ENCODE measurements at places on chromosomes 2 and 18. TPM values are rescaled to one million over a fixed set of nuclear protein-coding genes. Genes with fewer than 3 reads are reported as not detected.

Gene CXCR4
- 75.4 TPM for total RNA-seq

Gene EFHD1
- total RNA-seq = not detected

Gene CTNNA2
- not detected for total RNA-seq

Gene DNMT3A
- total RNA-seq = 62.3 TPM

Gene UGT1A4
- total RNA-seq = not detected

Gene XDH
- total RNA-seq = not detected

Gene RAPGEF4
- 0.28 TPM for total RNA-seq

- peak; percentile 77 for DNase-seq
These were observed 204.5 kb downstream of the ARL4C start for GRCh38 chr2:234292205-234292961.

DNA sequence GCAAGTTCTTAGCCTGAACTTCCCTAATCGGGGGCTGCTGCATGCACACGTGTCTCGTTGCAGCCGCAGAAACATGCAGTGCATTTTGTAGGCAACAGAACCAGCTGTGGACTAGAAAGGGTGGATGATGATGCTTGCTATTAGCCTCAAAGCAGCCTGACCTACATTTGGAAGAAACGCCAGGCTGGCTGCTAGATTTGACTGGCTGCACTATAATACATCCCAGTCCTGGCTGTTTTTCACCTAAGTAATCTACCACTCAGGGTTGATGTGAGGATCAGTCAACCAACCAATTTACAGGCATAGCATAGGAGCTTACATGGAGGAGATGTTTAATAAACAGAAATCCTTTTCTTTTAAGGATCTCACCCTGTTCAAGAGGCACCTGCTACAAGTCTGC lies 56.4 kb upstream of the SPP2 start:
- no peak for DNase-seq

DNA sequence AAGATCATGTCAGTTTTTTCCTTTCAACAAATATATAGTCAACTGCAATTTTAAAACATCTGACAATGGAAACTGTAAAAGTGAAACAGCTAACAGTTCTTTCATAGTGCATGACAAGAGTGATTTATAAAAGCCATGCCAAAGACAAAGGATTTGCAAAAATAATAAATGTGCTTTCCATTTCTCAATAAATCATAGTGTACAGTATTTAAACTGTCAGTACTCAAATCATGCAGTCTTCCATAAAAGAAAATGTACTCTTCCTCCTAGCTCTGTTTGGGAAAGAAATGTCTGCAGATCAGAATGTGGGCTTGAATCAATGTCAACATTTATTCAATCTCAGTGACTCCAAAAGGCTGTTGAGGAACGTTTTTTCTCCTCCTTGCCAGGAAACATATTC lies 131.7 kb upstream of the PDE1A start:
- no peak for DNase-seq

- DNase-seq = no peak
These were observed 130.0 kb downstream of the ARL4C start for GRCh38 chr2:234366891-234367290.

GRCh38 chr2:17355608-17356329 lies 162.5 kb downstream of the RAD51AP2 start:
- DNase-seq = no peak

GRCh38 chr2:7377916-7378569 lies 460.8 kb downstream of the RNF144A start:
- DNase-seq = no peak

DNA sequence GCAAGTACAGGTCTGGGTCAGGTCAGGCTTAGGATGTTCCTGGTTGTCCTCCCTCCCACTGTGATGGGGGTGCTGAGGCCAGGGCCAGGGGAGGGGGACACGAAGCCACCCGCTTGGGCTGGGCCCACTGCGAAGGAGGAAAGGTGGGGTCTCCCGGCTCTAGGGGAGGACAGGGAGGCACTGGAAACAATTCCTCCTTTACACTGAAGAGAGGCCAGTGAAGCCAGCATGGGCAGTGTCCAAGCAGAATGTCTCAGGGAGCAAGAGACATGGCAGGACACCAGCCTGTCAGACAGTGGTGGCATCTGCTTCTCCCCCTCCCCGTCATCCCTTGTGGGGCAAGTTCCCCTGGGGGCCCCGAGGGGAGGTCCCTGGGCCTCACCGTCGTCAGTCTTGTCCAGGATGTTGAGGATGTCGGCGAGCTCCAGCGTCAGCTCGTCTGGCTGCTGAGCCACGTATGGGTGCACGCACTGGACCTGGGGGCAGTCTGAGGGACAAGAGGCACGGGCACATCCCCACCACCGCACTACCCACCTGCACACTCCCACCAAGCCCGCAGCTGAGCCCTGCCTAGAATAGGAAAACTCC lies 10.8 kb downstream of the SNORC start:
- no peak for DNase-seq

GRCh38 chr2:95738301-95738700 lies 146.5 kb downstream of the TRIM43 start:
- DNase-seq = no peak

- no peak for DNase-seq
These were observed 102.5 kb downstream of the USP40 start for GRCh38 chr2:233464056-233464455.

DNA sequence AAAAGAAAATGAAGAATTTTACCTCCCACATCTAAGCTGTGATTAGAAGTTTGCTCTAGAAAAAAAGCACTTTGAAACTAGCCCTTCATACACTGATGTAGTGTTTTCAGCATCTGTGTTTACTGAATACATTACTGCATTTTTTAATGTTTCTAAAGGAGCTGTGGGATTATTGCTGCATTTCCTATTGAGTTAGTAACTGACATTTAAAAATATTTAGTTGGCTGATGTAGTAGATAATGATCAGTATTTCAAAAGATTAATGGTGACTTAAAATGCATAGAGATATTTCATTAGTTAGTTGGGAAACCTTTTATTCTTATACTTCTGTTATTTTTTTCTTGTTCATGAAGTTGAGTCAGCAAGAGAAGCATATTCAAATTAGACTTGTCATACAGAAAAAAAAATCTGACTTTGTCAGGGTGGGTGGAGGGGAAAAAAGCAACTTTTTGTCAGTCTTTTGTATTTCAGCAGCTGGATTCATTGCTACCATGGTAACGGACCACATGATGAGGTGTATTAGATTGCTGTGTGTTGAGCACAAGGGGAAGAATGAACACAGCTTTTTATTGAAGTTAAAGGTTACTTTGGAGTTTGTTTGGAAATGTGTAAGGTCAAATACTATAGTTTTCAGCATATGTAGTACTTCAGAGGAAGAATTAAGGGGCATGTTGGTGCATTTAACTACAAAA lies at the start of gene DTNA:
DTNA (plus strand) TSS at position 549 of the 692 bp plus-strand sequence. CDS start 45,679 bp downstream, outside the sequence.
- DNase-seq = no peak

DNA sequence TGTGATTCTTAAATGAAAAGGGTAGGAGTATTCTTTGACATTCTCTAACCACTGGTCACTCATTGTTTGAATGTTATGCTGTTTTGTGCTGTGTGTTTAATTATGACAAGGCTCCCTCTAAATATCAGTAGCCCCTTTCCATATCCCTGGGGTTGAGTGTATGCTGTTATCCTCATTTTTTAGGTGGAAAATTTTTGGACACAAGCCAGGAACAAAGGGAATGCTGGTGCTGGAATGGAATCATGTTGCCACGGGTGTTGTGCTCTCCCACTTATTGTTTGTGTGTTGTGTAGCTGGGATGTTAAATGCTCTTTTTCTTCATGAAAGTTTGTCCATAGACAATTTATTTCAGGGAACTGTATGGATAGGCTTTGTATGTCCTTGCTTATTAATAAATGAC lies 43.3 kb downstream of the ZNF532 start:
- DNase-seq = no peak

GRCh38 chr2:217755027-217755745 lies 247.6 kb downstream of the TNS1 start:
- DNase-seq = no peak

DNA sequence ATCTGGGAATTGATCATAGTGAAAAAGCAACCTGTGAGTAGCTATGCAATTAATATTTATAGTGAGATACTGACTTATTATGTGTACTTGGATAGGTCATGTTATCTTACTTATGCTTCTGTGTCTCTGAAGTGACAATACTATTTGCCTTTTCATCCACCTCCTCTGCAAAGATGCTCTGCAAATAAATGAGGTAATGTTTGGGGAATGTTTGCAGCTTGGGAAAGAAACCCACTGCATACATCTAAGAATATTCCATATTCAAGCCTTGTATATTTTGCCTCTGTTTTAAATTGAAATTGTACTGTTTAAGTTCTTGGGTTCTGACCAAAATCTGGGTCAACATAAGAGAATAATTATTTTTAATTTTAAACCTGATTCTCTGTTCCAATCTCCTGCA lies 217.4 kb upstream of the DTNA start:
- DNase-seq = no peak

GRCh38 chr2:126949775-126950174 lies 51.1 kb downstream of the TEX51 start:
- DNase-seq = no peak

- no peak for DNase-seq
These were observed 334.1 kb downstream of the GBX2 start for GRCh38 chr2:235833971-235834620.

GRCh38 chr18:22182884-22183697 lies 13.7 kb downstream of the GATA6 start:
- DNase-seq = no peak

DNA sequence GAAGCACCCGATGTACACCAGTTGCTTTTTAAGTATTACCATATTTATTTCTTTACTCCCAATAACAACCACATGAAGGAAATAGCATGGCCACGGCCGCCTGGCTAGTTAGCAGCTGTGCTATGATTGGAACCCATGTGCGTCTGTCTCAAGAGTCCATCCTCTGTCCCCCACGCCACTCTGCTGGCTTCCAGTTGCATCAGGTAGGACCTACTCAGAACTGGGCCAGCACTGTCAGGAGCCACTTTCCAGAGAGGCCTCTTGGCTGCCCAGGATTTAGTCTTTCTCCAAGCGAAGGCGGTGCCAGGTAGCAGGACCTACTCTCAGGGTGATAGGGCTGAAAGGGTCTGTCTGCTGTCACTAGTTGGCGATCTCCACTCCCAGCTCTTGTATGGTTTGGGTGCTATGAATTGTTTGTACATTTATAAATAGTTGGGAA lies 22.1 kb downstream of the ASB18 start:
- DNase-seq = no peak

DNA sequence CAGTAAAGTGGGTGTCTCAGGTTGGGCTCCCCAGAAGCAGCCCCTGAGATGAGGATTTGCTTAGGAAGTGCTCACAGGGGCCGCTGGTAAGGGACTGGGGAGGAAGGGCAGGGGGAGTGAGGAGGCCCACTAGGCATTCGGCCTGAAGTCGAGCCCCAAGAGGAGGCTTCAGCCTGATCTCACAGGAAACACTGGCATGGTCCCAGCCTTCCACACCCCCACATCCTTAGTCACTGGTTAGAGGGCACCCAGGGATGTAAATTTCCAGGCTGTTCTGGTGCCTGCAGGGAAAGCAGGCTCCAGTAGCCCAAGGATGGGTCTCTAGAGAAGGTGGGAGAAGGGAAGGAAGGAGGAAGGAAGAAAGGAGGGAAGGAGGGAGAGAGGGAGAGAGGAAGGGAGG lies 22.4 kb upstream of the KCNK3 start:
- DNase-seq = no peak

- no peak for DNase-seq
These were observed 208.8 kb downstream of the LDLRAD4 start for GRCh38 chr18:13427354-13427753.

DNA sequence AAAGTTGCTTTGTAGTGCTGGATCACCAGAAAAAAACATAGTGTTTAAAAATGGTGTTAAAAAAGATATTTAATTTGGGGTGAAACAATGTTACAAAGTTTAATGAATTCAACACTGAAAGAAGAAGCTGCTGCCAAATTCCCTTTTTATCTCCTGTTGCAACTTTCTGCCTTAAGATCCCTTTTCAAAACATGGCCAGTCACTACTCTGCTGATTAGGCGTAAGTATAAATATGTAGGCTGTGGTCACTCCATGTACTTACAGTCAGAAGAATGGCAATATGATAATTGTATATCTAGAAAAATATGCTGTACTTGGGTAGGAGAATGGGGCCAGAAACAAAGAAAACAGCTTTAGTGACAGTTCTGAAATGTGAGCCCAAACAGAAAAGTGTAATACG lies 123.5 kb upstream of the ZBTB14 start:
- no peak for DNase-seq

DNA sequence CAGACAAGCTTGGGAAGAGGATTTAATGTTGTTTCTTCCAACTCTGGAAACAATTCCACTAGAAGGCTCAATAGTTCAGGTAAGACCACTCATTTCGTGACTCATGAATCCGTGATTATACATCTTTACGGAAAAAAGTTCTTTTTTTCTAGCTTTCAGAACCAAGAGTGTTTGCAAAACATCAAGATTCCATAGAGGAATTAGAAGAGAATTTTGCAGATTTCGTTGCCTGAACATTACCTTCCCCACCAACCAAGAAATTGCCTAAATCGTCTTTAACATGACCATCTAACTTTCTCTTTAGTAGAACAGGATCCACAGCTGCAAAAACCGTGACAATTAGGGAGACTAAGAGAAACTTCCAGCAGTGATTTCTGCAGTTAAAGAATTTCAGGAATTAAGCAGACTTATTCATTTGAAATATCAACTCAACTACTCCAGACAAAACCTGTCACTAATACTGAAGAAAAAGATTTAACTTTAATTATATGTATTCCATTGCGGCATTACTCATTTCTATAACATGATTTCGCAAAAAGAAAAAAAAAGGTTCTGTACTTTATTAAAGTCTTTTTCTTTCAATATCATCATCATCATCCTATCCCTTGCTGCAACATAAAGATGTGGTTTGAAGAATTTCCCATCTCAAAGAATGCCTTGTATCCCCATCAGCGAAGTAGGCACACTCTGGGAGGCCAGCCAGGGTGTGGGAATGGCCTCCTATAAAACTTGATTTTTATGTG lies 1.9 kb upstream of the NAB1 start:
- DNase-seq = no peak

DNA sequence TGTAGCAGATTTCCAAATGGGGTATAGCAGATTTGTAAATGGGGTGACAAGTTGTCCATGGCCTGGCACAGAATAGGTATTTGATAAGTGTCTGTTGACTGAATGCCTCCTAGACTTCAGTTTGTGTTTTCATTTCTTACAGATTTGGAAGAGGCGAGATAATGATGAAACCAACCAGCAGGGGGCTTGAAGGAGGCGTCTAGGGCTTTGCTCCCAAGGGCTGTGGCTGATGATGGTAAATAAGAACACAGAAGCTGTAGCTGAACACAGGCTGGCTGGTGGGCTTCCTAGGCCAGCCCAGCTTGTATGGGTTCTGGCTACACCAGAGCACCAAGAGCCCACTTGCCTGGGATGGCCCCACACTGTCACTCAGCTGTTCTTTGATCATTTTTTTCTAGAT lies 19.4 kb downstream of the SFTPB start:
- DNase-seq = peak; percentile 35

- no peak for DNase-seq
These were observed 83.2 kb upstream of the UNC80 start for GRCh38 chr2:209688385-209688784.

DNA sequence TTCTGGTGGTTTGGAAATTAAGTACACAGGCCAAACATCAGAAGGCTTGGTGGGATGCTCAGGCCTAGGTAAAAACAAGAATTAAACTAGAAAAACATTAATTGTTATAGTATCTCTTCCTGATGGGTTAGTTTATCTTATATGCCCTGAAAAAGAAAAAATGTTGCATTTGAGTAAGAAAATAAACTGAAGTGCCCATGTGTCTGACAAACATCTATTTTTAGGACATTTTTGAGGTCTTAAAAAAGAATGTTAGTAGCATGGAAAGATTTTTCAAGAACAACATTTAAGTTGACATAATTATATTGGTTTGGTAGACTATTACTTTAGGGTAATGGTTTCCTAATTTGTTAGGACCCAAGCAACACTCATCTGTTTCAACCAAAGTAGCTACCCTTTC lies 140.1 kb upstream of the RND3 start:
- DNase-seq = no peak

- no peak for DNase-seq
These were observed 91.2 kb downstream of the NEDD4L start for GRCh38 chr18:58135183-58135641.
